Stimulated activated CD8-positive, alpha-beta memory T cell treated with anti-CD3 and anti-CD28 coated beads, Interleukin-15, amount 100 ng/mL, for 24 hours (primary cell): ENCODE measurements at places on chromosomes 7 and 10.

- no peak for DNase-seq
These were observed 7.6 kb upstream of the ADCYAP1R1 start for GRCh38 chr7:31044529-31044928.

GRCh38 chr7:53151496-53151895 is 116.1 kb downstream of the POM121L12 start:
- no peak for DNase-seq

GRCh38 chr7:107528461-107528860 is 35.3 kb downstream of the COG5 start:
- no peak for DNase-seq

DNA sequence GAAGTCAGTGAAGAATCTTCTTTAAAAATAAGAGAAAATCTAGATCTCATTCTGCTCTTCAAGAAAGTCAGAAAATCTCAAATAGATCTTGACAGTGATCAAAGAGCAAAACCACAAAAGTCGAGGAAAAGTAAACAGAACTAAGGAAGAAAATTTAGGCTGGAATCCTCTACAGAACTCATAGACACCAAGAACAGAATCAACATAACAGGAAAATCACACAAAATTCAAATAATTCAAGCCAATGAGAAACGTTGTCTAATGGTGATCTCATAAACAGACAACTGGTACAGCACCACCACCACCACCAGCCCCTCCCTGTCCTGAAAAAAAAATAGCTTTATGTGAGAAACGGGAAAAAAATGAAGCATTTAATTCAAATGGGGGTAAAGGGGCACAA is 6.9 kb downstream of the ITGB1 start:
- no peak for DNase-seq

- no peak for DNase-seq
These were observed 182.0 kb downstream of the TCERG1L start for GRCh38 chr10:131129544-131129943.

GRCh38 chr10:123222832-123223231 is 68.6 kb downstream of the BUB3 start:
- DNase-seq, result no peak

DNA sequence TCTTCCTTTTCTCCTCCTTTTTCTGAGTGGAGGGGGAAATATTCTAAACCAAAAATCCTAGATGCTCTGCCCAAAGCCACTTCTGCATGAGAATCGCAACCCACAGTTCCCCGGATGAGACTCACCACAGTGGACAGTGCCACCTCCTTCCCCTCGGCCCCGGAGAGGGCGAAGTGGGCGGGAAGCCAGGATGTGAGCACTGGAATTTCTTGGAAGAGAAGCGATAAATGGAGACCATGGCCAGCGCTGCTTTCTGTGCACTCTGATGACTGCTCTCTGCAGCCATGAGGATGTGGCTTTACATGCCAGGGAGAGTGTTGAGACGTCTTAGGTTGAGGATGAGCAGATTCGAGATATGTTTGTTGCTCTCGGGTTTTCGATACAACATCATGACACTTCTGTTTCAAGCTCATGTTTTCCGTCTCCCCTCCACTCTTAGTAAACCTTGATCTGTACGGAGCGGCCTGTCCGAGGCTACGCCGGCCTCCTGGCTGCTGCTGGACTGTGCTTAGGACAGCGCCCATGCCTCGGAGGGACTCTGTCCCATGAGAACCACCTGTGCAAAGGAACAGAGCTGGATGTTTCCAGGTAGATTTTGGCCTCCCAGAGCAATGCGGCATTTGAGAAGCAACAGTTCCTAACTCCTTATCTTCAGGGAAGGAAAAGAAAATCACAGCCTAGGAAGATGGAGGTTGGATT is 414.6 kb upstream of the FOXK1 start:
- DNase-seq, result no peak

- DNase-seq, result no peak
These were observed 86.7 kb downstream of the VOPP1 start for GRCh38 chr7:55485501-55486191.

DNA sequence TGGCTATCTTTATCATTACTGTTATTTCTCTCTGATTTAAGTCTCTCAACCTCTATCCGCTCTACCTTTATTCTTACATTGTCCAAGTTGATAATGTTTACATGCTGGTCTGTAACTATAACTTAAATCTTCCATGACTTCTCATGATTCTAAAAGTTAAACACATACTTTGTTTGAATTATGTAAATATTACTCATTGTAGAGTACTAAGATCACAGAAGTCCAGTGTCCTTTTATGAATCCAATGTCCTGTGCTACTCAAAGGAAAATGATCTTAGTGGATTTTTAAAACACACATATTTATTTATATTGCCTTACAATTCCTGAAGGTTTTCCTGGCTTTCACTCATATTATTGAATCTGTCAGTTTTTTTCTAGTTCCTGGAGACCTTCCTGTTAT is 70.9 kb downstream of the BBS9 start:
- DNase-seq, result no peak

DNA sequence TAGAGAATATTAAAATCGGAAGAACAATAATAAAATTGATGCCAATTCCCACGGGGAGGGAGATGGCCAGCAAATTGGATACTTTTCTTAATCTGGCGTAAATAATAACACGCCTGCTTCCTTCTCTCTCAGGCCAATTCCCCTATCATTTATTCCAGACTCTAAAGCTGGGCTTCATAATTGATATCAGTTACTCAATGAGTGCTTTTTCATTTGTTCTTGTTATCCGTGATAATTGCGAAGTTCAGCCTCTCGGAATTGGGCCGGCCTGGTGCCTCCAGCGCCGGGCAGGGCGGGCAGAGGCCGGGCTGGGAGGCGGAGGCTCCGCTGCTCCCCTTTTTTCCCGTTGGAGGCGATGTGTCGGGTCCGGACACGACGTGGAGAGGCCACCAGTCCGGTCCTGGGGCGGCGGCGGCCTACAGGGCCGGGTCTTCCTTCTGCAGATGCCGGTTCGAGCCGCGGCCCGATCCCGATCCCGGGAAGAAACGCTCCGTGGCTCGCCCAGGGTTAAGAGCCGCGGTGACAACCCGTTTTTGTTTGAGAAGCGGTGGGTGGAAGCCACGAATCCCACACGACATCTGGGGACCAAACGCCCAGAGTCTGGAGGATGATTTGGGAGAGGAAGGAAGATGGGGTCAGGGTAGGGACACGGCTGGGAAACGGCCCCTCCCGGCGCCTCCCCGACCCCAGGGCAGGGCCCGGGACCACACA is 13.6 kb downstream of the UNCX start:
- DNase-seq, result no peak

GRCh38 chr10:98331885-98332284 is 63.9 kb upstream of the LOXL4 start:
- DNase-seq, result no peak

DNA sequence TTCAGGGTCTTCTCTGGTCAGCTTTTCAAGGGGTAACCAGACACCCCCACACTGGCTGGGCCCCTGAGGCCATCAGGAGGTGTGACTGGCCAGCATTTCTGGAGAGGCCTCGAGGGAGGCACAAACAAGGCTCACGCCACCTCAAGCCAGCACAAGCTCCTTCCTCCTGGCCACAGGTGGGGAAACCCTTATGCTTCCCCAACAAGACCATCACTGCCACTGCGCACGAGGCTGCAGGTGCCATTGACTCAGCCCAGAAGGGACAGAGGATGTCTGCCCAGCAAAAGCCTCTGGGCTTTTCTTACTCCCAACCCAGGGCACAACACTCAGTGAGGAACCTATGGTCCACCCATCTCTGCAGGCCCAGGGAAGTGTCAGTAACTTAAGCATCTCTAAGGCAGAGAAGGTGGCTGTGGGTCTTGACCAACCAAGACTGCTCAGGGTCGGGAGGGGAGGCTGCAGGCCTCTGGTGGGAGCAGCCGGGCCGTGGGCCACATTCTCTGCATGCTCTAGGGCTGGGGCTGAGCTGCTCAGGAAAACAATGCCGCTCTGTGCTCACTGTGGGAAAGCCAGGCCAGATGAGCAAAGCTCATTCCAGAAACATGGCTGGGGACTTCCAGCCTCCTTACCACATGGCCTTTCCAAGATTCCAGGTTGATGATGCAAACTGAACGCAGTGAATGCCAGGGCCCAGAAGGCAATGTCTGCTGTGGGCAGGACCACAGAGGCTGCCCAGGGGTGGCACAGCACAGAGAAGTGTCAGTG is 24.2 kb upstream of the RASSF4 start:
- DNase-seq, result no peak

DNA sequence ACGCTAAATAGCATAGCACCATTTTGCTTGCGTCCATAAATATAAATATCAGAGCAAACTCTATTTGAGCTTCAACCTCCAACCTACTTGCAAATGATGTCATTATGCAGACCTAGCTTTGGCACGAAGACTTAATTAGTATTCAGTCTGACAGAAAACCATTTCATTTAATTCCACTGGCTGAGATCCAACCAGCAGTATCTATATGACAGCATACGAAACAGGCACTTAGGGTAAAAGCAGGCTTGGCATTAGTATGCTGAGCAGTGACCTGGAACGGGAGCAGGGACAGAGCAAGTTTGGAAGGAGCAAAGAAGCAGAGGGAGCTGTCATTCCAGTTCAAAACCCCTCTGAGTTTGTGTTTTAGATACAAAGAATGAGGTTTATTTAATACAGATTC is 312.5 kb upstream of the CHRM2 start:
- no peak for DNase-seq

DNA sequence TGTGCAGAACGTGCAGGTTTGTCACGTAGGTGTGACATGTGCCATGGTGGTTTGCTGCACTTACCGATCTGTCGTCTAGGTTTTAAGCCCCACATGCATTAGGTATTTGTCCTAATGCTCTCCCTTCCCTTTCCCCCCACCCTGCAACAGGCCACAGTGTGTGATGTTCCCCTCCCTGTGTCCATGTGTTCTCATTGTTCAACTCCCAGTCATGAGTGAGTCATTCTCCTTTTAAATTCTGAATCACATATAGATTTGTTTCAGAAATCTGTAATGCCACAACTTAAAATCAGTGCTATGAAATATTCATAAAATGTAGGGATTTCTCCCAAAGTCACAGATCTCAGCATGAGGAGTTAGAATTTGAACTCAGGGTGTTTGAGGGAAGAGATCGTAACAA is 552.5 kb upstream of the MBL2 start:
- DNase-seq, result no peak

DNA sequence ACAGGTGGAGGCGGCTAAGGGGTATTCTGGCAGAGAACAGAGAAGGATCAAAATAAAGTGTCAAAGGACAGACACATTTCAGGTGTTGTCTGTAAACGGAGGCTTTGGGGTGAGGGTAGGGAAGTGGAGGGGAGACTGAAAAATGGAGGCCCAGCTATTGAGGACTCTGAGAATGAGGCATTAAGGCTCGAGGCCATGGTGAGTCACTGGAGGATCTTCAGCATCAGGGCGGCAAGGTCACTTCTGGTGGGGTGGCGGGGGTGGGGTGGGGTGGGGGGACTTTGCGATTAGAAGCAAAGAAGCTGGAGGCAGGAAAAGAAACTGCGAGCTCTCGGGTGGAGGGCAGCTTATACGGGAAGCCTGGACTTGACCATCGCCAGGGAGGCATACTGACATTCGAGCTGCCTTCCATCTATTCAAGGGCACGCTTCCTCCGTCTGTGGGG is 58.4 kb upstream of the PCGF5 start:
- DNase-seq, result no peak

- DNase-seq, result no peak
These were observed 202.8 kb downstream of the IPMK start for GRCh38 chr10:58064714-58065528.

GRCh38 chr7:30659312-30659711 is 22.9 kb downstream of the CRHR2 start:
- DNase-seq, result no peak

GRCh38 chr7:44603193-44603592 is 3.2 kb upstream of the OGDH start:
- DNase-seq, result no peak

DNA sequence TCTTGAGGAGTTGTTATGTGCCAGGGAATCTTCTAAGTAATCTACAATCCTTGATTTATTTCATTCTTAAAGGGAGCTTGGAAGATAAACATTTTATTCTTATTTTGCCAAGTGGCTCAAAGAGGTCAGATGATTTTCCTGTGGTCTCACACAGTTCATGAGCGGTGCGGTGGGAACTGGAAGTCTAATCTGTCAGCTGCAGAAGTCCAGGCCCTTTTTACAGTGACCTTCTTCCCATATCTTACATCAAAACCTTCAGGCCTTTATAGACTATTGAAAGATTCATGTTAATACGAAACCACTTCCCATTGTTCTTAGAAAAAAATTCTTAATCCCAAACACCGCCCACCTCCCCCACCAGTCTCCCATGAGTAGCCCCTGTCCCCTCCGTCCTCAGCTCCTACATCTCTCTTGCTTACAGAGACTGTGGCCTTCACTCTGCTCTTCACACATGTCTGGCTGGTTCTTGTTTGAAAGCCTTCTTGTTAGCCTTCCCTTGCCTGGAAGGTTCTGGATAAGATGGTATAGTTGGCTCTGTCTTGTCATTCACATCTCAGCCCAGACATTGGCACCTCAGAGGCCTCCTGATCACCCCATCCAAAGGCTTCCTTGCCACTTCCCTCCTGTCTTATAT is 61.5 kb downstream of the ITGA8 start:
- no peak for DNase-seq

DNA sequence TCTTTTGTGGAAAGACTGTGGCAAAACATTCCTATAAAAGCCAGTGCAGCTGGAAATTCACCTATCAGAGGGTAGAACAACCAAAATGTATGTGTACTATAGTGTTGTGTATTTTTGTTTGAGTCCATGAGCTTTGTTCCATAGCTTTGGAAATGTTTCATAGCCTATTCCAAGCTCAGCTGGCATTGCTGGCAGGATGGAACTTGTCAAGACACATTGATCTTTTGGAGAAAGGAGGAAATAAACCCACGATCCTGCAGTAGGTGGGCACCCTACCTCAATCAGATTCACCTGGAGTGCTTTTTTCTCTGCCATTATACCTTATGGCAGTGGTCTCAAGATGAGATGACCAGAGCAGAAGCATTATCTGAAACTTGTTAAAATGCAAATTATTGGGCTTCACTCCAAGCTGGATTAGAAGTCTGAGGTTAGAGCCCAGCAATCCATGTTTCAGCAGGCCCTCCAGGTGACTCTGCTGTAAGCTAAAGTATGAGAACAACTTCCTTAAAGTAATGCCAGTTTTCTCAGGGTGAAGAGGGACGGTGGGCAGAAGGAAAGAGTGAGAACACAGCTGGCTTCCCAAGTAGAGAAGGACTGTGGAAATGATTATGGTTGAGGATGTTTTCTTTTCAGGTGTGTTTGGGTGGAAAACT is 30.3 kb upstream of the CDK1 start:
- no peak for DNase-seq
